ENCODE measurements at places on chromosomes 5 and 9. TPM values are rescaled to one million over a fixed set of nuclear protein-coding genes. Genes with fewer than 3 reads are reported as not detected.

GRCh38 chr9:7967093-7967827 is 167.7 kb upstream of the DMAC1 start:
- DNase-seq = no peak

GRCh38 chr9:14188011-14188410 is 125.9 kb downstream of the NFIB start:
- DNase-seq = no peak

DNA sequence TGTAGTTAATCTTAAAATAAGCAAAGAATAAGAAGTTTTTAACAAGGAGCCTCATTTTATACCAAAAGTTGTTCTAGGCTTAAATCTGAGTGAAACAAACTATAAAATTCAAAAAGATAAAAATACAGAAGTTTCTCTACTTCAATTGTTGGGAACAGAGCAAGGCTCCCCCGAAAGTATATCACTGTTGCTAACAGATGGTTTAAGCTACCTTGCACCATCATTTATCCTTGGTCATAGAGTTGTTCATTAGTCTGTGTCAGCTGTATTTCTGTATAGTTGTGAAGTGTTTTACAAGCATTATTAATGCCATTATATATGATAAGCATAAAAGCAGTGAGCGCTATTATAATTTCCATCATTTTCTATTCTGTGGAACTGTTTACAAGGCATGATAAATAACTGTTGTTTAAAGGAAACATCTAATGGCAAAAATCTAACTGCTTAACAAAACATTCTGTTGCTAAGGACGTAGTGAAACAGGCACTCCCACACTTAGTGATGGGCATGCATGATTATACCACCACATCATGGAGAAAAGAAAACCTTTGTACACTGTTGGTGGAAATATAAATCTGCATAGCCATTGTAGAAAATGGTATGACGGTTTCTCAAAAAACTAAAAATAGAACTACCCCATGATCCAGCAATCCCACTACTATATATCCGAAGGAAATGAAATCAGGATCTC is 23.3 kb upstream of the ACO1 start:
- DNase-seq = no peak

- DNase-seq = no peak
These were observed 97.4 kb downstream of the HINT1 start for GRCh38 chr5:131067636-131068035.

CCNI2 gene
- total RNA-seq = 0.57 TPM

PPP3R2 gene
- total RNA-seq = not detected

PCDHB15 gene
- 7.0 TPM for total RNA-seq

Data from H9 (cell line).